ENCODE measurements at places on chromosomes 6 and 20. TPM values are rescaled to one million over a fixed set of nuclear protein-coding genes. Genes with fewer than 3 reads are reported as not detected.
A peak's percentile ranks its signal among the peaks of the same experiment; 100 is the strongest.

The EPB41L1 gene
- polyA plus RNA-seq = not detected

The LAMA5 gene
- polyA plus RNA-seq = not detected

The YWHAB gene
- 654 TPM for polyA plus RNA-seq

The UNC93A gene
- not detected for polyA plus RNA-seq

The PBOV1 gene
- not detected for polyA plus RNA-seq

The PTPRT gene
- polyA plus RNA-seq = not detected

The MYO6 gene
- polyA plus RNA-seq = not detected

- no peak overlapping the region for H3K27ac ChIP-seq
- peak overlapping the region; percentile 60 for H3K4me3 ChIP-seq
- H3K36me3 ChIP-seq = no peaks in the 10 kb centered on the region
- DNase-seq = no peak
- H3K27me3 ChIP-seq = peaks cover 29% of the 10 kb centered on the region
Measured at GRCh38 chr6:157822245-157823000, 623 bp upstream of the SNX9 start.

GRCh38 chr6:148945301-148946021 lies 198.6 kb downstream of the UST start:
- no peak for DNase-seq
- H3K36me3 ChIP-seq = no peaks in the 10 kb centered on the region
- no peak overlapping the region for H3K27ac ChIP-seq
- no peaks in the 10 kb centered on the region for H3K4me1 ChIP-seq

- DNase-seq = no peak
- H3K4me1 ChIP-seq = no peaks in the 10 kb centered on the region
- H3K27ac ChIP-seq = no peak overlapping the region
- no peaks in the 10 kb centered on the region for H3K27me3 ChIP-seq
- H3K36me3 ChIP-seq = no peaks in the 10 kb centered on the region
- no peak overlapping the region for H3K4me3 ChIP-seq
Measured at GRCh38 chr6:41111017-41111416, 38.2 kb downstream of the NFYA start.

GRCh38 chr6:106452628-106453027 lies 92.1 kb downstream of the CRYBG1 start:
- no peak overlapping the region for H3K27ac ChIP-seq
- H3K4me1 ChIP-seq = peaks cover 41% of the 10 kb centered on the region
- DNase-seq = no peak
- no peaks in the 10 kb centered on the region for H3K36me3 ChIP-seq

DNA sequence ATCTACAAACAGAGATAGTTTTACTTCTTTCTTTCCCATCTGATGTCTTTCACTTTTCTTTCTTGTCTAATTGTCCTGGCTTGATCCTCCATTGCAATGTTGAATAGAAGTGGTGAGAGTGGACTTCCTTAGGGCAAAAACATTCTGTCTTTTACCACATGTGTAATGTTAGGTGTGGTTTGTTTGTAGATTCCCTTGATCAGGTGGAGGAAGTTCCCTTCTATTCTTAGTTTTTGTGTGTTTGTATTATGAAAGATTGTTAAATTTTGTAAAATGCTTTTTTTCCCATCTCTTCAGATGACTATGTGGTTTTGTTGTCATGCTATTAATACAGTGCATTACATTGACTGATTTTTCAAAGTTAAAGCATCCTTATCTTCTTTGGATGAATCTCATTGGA lies 41.6 kb upstream of the DUSP22 start:
- no peak overlapping the region for H3K4me3 ChIP-seq
- DNase-seq = peak; percentile 20
- H3K4me1 ChIP-seq = peaks cover 68% of the 10 kb centered on the region
- no peaks in the 10 kb centered on the region for H3K36me3 ChIP-seq
- H3K27me3 ChIP-seq = no peaks in the 10 kb centered on the region

- H3K4me1 ChIP-seq = no peaks in the 10 kb centered on the region
- no peak overlapping the region for H3K4me3 ChIP-seq
- H3K27ac ChIP-seq = no peak overlapping the region
- H3K27me3 ChIP-seq = no peaks in the 10 kb centered on the region
- no peak for DNase-seq
Measured at GRCh38 chr20:53466279-53466678, 127.4 kb downstream of the ZNF217 start.

- no peak overlapping the region for H3K27ac ChIP-seq
- DNase-seq = no peak
- no peak overlapping the region for H3K4me3 ChIP-seq
Measured at GRCh38 chr20:49252556-49253350, 25.1 kb downstream of the ZNFX1 start.

DNA sequence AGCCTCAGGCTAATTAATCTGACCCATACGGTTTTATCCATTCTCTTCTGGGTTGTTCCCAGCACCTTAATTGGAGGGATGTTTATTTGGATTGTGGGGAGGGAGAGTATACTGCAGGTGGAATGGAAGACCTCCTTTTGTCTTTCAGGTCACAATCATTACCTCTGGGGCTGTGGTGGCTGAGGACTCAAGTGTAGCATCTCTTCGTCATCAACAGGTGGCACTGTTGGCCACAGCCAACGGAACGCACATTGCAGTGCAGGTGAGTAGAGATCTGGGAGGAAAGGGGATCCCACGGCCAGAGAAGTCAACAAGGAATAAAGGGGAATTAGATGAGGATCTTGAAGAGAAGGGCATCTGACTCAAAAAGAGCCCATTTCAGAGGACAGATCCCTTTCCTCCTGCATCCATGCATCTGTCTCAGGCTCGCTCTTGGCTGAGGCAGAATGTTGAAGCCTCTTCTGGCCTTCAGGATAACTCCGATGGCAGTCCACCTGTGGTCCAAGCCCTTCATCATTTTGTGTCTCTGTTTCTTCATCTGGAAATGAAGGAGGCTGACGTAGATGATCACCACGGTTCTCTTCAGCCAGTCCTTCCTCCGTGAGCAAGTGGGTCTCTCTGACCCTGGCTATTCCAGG lies 3.2 kb upstream of the DEF6 start:
- H3K4me1 ChIP-seq = peaks cover 29% of the 10 kb centered on the region
- no peak overlapping the region for H3K4me3 ChIP-seq
- no peak overlapping the region for H3K27ac ChIP-seq
- no peaks in the 10 kb centered on the region for H3K27me3 ChIP-seq
- H3K36me3 ChIP-seq = peaks cover 58% of the 10 kb centered on the region
- no peak for DNase-seq

DNA sequence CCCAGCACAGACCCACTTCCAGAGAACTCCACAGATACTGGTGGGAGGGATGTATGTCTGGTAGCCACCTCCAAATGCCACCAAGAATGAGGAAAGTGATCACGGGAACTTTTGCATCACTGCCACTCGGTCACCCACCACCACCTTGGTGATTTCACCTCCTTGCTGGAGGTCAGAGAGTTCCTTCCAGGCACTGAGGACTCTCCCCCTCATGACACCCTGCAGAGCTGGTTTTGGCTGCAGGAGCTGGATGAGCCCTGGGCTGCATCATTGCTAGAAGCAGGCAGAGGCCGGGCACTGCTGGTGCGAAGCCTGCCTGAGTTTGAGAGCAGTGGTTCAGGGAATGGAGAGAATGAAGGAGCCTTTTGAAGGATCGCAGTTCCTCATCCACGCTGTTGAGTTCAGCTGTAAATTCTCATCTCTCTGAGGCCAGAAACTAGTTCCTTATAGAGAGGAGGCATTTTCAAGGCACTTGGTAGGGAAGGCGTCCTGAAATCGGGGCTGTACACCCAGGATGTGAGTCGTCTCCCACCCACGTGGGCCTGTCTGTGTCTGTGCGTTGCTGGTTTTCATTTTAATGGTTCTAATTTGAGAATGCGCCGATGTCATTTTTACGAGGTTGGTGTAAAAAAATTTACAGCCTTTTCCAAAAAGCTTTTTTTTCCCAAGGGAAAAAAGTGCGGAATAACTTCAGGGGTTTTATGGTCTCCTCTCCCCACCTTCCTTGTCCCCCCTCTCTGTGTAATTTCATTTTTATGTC lies 25.0 kb downstream of the FOXP4 start:
- peaks cover 20% of the 10 kb centered on the region for H3K36me3 ChIP-seq
- no peaks in the 10 kb centered on the region for H3K27me3 ChIP-seq
- no peak for DNase-seq

DNA sequence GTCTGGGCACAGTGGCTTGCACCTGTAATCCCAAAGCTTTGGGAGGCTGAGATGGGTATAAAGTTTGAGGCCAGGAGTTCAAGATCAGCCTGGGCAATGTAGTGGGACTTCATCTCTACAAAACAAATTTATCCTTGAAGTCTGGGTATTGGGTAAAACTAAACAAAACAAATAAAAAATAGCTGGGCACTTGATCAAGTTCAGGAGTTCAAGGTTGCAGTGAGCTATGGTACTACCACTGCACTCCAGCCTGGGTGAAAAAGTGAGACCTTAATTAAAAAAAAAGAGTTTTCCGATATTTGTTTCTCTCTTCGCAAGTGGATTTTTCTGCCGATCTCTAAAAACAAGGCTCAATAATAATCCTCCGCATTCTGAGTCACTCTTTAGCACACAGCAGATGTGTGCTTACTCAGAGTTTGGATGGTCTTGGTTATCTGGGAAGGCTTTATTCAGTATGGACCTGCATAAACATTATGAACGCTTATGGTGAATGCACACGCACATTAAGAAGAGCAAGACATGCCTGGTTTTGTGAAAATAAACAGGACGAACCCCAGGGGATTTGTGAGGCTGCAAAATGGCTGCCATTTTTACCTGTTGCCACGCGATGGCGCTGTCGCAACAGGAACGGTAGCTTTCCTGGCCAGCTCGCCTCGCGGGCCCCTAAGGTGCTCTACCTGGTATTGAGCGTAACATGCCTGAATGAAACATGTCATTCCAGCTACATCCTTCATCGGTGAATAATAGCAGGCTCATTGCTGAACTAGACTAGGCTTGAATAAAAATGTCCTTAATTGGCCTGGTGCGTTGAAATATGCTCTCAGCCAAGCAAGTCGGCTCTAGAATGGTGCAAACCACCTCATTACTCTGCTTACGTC lies 6.0 kb downstream of the OPN5 start:
- no peak overlapping the region for H3K27ac ChIP-seq
- H3K4me3 ChIP-seq = no peak overlapping the region
- peaks cover 2% of the 10 kb centered on the region for H3K27me3 ChIP-seq
- no peaks in the 10 kb centered on the region for H3K4me1 ChIP-seq

DNA sequence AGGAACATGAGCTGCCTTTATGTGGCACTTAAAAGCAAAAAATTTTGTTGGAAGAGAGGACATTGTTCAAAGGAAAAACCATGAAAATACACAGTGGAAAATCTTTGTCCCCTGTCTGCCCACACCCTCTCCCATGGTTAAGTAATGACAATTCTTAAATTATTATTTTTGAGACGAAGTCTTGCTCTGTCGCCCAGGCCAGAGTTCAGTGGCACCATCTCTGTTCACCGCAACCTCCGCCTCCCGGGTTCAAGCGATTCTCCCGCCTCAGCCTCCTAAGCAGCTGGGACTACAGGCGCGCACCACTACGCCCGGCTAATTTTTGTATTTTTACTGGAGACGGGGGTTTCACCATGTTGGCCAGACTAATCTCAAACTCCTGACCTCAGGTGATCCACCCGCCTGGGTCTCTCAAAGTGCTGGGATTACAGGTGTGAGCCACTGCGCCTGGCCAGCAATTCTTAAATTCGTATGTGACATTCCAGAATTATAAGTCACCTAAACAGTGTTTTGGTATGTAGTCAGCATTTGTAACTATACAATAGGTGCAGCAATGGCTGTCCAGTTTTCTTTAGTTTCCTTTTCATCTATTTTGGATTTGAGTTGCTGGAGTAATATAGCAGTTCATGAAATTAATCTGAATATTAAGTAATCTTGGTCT lies 636 bp upstream of the SSR1 start:
- H3K27ac ChIP-seq = peak overlapping the region; percentile 92
- H3K4me1 ChIP-seq = peaks cover 49% of the 10 kb centered on the region
- DNase-seq = no peak
- H3K4me3 ChIP-seq = peak overlapping the region; percentile 68
- H3K27me3 ChIP-seq = no peaks in the 10 kb centered on the region

GRCh38 chr6:110355727-110356126 lies 2.4 kb downstream of the METTL24 start:
- no peaks in the 10 kb centered on the region for H3K36me3 ChIP-seq
- no peak overlapping the region for H3K27ac ChIP-seq
- DNase-seq = no peak
